Activated CD4-positive, CD25-positive, alpha-beta regulatory T cell treated with anti-CD3 and anti-CD28 coated beads, Interleukin-2, amount 50 U/mL, for 16 hours (primary cell): ENCODE measurements at places on chromosomes 12 and 14.

- DNase-seq = no peak
Observed at GRCh38 chr12:69141074-69141473, 98.3 kb upstream of the CPSF6 start.

DNA sequence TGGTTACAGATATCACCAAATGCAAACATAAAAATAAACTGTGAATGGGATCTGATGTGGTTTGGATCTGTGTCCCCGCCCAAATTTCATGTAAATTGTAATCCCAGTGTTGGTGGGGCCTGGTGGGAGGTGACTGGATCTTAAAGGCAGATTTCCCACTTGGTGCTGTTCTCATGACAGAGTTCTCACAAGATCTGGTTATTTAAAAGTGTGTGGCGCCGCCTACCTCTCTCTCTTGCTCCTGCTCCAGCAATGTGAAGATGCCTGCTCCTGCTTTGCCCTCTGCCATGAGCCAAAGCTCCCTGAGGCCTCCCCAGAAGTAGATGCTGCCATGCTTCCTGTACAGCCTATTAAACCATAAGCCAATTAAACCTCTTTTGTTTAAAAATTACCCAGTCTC lies 47.8 kb downstream of the SLC25A21 start:
- no peak for DNase-seq

DNA sequence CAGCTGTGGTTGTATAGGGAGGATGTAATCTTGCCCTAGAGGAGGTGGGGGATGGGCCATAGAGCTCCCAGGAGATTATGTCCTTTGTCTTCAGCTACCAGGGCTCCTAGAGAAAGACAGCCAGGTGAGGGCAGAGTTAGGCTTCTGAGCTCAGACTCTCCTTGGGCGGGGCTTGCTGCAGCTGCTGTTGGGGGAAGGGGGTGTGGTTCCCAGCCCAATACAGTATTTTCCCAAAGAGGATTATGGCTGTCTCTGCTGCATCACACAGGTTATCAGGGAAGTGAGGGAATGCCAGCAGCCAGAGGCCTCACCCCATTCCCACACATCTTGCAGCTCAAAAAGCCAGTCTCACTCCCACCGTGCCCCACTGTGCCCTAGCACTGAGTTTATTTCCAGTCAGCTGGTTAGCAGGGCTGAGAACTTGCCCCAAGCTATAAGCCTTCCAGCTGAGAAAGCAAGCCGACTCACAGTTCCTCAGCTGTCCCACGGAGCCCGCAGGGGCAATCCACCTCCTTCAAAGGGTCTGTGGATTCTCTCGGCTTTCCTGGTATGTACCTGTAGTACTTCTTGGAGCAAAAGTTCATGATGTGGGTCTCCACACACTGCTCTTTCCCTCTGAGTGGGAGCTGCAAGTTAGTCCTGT lies 217.3 kb upstream of the CPNE8 start:
- DNase-seq = no peak

DNA sequence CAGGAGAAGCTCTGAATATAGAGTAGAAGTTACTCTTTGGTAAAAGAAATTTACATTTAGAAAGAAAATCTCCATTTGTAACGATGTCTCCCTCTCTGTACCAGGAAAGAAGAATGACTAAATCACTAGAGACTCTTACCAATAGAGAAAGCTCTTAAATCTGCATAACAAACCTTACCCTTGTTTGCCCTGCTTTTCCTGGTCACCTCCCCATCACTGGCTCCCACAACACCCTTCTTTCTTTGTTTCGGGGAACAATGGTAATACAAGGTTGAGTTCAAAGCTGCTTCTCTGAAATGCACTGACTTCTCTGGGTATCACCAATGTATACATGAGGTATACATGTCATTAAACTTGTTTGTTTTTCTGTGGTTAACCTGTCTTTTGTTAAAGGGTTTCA lies 351.1 kb upstream of the FLRT2 start:
- no peak for DNase-seq

- DNase-seq = no peak
Observed at GRCh38 chr12:57491393-57492280, 3.8 kb downstream of the MARS1 start.
